ENCODE measurements at places on chromosomes 4 and X.
A peak's percentile ranks its signal among the peaks of the same experiment; 100 is the strongest.

DNA sequence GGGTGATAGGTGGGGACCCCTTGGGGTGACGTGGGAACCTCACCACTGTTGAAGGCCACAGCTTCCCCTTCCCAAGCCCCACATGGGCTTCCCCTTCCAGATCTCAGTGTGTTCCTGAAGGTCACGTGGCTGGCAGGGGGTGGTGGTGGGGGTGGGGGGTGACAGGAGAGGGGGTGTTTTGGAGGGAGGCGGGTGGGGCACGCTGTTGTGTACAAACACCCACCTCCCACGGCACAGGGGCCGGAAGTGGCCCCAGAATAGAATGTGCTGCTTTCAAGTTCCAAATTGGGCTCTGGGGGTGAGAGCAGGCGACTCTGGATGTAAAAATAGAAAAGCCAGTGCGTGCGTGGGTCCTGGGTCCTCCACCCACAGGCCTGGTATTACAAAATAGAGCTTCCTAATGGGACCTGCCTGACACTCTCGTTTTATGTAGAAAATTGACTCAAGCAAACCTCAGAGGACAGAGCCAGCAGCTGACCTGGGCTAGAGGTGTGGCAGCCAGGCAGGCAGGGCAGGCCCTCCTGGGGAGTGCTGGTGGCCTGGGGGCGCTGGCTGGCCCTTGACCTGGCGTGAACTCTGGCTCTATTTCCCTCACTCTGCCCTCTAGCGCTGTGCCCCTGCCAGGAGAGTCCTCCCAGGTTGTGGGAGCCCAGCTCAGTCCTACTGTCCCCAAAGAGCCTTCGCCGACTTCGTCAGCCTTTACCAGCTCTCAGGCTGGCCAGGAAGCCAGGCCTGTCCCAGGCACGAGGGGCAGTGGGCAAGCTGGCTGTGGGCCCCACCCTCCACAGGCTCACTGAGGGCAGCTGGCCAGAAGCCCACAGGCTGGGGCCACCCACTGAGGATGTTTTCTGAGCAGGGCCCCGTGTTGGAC lies 5.4 kb upstream of the SH3BP2 start:
- DNase-seq: no peak

- no peak for DNase-seq
Observed at GRCh38 chr4:158102904-158103303, 69.9 kb downstream of the GASK1B start.

DNA sequence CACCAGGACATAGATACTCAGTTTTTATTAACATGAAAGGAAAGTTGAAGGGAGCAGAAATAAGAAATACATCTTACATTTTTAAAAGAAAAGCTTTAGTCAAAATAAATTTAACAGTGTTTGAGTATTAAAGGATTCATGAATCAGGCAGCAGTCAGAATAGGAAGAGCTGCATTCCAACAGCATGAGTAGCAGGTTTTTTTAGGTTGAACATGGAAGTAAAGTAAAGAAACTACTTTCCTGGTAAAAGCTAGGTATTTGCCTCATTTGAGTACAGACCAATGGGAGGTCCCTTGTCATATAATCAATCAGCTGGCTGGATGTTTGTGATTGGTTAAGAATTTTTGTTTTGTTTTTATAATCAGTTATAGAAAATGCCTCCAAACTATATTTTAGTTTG lies 645.9 kb upstream of the INTU start:
- peak; percentile 20 for DNase-seq

DNA sequence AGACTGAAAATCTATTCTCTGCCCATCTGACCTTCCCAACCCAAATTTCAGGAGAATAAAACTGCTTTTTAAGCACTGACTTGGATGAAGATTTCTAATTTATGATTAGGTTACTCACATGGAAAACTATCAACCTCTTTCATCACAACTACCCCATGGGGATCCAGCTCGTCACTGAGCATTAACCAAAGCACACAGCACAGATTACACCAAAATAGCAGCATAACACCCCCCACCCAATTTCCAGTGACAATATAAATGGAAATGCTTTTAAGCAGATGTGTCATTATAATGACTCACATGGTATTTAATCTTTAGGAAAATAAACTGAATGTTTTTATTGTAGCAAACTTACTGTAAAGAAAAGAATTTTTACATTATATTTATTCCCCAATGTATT lies 9.7 kb downstream of the SERTM2 start:
- no peak for DNase-seq

- DNase-seq: no peak
Observed at GRCh38 chr4:161444626-161445025, 719.2 kb downstream of the FSTL5 start.

DNA sequence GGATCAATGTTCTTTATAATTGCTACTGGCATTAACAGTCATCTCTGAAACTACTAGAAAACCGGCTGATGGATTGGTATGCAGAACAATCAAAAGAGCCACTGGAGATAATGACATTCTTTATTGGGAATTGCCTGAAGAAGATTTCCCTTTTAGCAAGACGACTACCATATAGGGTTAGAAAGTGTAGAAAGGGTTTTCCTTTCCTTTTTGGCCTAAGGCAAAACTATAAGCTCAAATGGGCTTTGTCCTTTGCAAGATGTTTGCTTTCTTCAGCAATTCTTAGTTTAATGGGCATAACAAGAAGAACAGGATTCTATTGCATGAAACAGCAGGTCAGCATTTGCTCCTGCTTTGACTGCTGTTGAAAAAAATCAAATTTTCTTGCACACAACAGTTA lies 214.2 kb upstream of the PCDH10 start:
- DNase-seq: no peak

DNA sequence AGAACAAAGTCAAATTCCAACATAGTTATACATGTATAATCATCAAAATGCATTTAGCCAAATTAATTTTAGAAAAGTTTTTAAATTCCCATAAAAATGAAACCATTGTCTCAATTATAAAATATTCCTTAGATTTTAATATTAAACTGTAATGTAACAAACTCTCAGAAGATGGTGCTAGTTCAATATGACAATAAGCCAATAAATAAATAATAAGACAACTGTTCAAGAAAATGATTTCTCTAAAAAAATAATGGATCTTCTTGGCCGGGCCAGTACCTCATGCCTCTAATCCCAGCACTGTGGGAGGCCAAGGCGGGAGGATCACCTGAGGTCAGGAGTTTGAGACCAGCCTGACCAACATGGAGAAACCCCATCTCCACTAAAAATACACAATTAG lies 80.3 kb downstream of the RAB28 start:
- DNase-seq: no peak

- no peak for DNase-seq
Observed at GRCh38 chr4:48311896-48312295, 29.4 kb upstream of the SLAIN2 start.

DNA sequence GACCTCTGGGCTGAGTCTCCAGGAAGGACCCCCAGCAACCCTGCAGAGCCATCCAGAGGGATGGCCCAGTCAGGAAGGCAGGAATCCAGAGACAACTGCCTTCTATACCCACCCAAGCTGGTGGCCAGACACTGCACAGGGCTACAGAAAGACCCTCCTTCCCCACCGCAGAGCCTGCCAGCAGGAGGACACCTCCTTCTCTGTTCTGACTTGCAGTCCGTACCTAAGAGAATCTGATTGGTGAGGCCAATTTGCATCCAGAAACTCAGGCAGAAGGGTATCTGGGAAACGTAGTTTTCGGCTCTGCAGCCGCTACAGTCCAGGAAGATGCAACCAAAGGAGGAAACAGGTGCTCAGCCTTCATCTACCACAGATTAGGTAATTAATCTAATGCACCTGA lies 155.4 kb upstream of the FRG1 start:
- no peak for DNase-seq

GRCh38 chr4:95531141-95531540 lies 17.6 kb downstream of the UNC5C start:
- DNase-seq: no peak

GRCh38 chr4:30840571-30840970 lies 120.4 kb downstream of the PCDH7 start:
- DNase-seq: no peak

DNA sequence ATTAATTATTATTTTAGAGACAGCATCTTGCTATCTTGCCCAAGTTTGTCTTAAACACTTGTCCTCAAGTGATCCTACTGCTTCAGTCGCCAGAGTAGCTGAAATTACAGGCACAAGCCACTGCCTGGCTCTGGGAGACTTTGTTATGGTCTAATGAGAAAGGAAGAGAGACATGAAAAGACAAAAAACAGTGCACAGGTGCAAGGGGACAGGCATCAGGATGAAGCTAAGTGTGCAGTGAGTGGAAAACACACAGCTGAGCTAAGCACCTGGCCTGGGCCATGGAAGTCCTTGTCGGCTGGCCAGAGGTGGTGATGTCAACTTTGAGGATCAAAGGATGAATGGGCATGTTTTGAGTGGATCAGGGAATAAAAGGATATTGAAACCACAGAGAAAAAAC lies 102.7 kb downstream of the HS3ST1 start:
- DNase-seq: no peak

- no peak for DNase-seq
Observed at GRCh38 chrX:109952050-109952449, 50.9 kb upstream of the TMEM164 start.

DNA sequence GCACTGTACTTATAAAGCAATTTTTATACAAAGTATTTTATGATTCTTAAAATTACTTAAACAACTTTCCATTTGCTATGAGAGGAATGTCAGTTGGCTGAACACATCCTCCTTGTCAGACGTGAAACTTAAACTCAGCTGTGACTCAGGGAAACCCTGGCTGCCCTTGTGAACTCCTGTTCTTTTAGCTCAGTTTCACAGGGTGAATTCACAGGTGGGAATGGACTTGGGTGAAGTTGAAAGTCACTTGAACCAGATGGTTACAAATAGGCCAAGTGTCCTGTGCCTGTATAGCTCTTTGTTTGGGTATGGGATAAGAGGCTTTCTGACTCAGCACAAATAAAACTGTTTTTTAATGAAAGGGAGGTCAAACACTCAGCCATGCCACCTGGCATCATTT lies 67.4 kb upstream of the FAM47B start:
- peak; percentile 16 for DNase-seq

DNA sequence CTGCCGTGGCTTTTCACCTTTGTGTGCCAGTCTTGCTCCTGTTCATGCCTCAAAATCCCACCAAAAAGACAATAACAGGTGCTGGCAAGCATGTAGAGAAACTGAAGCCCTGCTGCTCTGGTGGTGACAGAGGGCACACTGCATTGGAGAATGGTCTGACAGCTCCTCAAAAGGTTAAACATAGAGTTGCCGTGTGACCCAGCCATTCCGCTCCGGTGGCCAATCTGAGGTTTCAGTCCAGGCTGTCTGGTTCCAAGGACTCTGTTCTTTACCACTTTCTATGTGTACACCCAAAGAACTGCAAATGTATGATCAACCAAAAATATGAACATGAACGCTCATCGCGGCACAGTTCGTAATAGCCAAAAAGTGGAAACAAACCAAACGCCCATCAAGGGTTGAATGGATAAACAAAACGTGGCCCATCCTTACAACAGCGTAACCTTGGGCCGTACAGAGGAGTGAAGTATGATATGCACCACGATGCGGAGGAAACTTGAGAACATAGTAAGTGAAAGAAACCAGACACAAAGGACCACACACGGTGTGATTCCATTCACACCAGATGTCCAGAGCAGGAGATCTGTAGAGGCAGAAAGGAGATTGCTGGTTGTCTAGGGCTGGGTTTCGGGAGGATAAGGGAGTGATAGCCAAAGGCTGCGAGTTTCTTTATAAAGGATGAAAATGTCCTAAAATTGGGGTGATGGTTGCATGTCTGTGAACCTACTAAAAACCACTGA lies 33.6 kb upstream of the WFS1 start:
- DNase-seq: no peak

GRCh38 chrX:148337873-148338272 lies 162.5 kb upstream of the AFF2 start:
- no peak for DNase-seq

DNA sequence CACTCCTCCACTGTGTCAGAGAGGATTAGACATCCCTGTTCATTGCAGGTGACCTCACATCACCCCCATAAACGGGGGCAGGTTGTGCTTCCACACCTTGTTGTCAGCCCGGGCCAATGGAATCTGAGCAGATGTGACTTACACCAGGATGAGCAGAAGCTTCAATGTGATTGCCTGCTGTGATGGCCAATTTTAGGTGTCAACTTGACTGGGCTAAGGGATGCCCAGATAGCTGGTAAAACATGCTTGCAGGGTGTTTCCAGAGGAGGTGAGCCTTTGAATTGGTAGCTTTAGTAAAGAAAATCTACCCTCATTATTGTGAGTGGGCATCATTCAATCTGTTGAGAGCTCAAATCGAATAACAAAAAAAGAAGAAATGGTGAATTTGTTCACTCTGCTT lies 52.1 kb downstream of the ING2 start:
- no peak for DNase-seq

DNA sequence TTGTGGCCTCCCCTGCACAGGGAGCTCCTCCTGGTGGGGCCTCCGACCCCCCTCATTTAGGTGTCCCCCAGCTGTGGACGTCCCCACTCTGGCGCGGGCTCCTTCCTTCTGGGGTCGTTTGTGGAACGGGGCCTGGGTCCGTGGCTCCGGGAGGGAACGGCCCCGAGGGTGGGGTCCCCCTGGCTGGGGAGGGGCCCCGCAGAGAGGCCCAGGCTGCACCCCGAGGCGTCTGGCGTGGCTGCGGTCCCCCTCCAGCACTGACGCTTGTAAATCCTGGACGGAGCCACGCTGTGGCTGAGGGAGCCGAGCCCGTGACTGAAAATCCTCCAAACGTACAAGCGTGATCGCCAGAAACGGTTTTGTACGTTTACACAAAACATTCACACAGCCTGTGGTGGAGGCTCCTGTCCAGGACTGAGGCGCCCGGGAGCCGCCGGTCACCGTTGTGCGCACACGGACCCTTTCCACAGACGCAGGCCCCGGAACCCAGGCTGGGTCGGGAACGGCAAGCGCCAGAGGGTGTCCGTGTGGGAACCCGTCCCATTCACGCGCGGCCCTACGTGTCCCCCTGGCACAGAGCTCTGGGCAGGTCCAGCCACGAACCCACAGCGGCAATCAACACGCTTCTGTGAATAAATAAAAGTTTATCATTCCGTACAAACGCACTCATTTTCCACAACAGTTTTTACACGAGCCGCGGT lies 15.2 kb upstream of the GTPBP6 start:
- DNase-seq: no peak

DNA sequence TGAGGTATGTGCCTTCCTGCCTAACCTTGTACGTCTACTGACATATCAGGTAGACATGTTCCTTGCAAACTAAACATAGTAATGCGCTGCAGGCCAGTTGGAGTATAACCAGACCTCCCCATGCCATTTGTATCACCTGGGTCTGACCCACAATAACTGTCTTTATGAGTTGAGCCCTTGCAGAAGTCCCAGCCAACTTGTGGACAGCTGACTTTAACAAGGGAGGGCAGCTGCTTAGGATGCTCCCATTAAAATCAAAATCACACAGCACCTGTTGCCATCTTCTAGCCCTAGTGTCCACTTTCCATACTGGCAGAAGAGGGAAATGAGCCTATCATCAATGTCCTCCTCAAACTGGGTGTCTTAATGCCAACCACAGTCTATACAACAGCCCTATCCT lies 41.6 kb downstream of the KANTR start:
- DNase-seq: no peak

GRCh38 chr4:108783665-108784463 lies 21.0 kb upstream of the ETNPPL start:
- peak; percentile 20 for DNase-seq

- DNase-seq: no peak
Observed at GRCh38 chr4:117664706-117665444, 369.4 kb upstream of the NDST3 start.

- DNase-seq: no peak
Observed at GRCh38 chr4:172957216-172957615, 211.4 kb upstream of the GALNT7 start.

GRCh38 chrX:69045616-69046345 lies 119.5 kb downstream of the PJA1 start:
- no peak for DNase-seq

- peak; percentile 55 for DNase-seq
Observed at GRCh38 chr4:77586951-77587383, 18.7 kb upstream of the CXCL13 start.

GRCh38 chr4:22686141-22686540 lies 6.6 kb upstream of the GBA3 start:
- DNase-seq: no peak
